B cell (primary cell): ENCODE measurements at places on chromosomes 7 and 10. TPM values are rescaled to one million over a fixed set of nuclear protein-coding genes. Genes with fewer than 3 reads are reported as not detected.

GRCh38 chr10:71323407-71323806 lies 4.3 kb downstream of the SLC29A3 start:
- H3K4me1 ChIP-seq: peaks cover 6% of the 10 kb centered on the region
- no peak overlapping the region for H3K4me3 ChIP-seq
- no peak for DNase-seq
- no peak overlapping the region for H3K27ac ChIP-seq
- no peaks in the 10 kb centered on the region for H3K27me3 ChIP-seq

DNA sequence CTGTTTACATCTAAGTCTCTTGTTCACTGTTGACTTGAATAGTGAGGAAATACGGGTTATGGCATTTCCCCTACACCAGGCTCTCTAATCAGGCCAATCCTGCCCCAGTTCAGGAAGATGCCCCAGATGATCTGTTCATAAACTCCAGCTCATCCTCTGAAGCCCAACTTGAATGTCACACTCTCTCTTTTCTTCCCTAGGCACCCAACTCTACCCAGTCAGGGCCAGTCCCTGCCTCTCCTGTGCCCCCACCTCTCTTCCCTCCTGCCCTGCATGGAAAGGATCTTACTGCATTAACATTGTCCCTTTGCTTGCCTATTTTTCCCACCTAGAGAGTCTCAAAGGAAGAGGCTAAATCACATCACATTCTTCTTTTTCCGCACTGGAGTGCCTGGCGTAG lies 10.6 kb upstream of the TRPV6 start:
- H3K4me1 ChIP-seq: no peaks in the 10 kb centered on the region
- no peaks in the 10 kb centered on the region for H3K36me3 ChIP-seq
- H3K4me3 ChIP-seq: no peak overlapping the region
- H3K27me3 ChIP-seq: no peaks in the 10 kb centered on the region
- H3K27ac ChIP-seq: no peak overlapping the region

- H3K27me3 ChIP-seq: no peaks in the 10 kb centered on the region
- DNase-seq: no peak
- H3K4me1 ChIP-seq: no peaks in the 10 kb centered on the region
- H3K4me3 ChIP-seq: no peak overlapping the region
- no peak overlapping the region for H3K27ac ChIP-seq
Measured at GRCh38 chr7:30511973-30512662, 7.5 kb upstream of the GGCT start.

- no peak for DNase-seq
- no peaks in the 10 kb centered on the region for H3K4me1 ChIP-seq
- H3K36me3 ChIP-seq: no peaks in the 10 kb centered on the region
- no peak overlapping the region for H3K27ac ChIP-seq
- no peak overlapping the region for H3K4me3 ChIP-seq
- H3K27me3 ChIP-seq: peaks cover 20% of the 10 kb centered on the region
Measured at GRCh38 chr10:125083576-125083920, 76.8 kb downstream of the CTBP2 start.

- H3K4me3 ChIP-seq: no peak overlapping the region
- H3K27me3 ChIP-seq: no peaks in the 10 kb centered on the region
- no peak overlapping the region for H3K27ac ChIP-seq
- no peaks in the 10 kb centered on the region for H3K36me3 ChIP-seq
- no peaks in the 10 kb centered on the region for H3K4me1 ChIP-seq
- no peak for DNase-seq
Measured at GRCh38 chr7:33444511-33444910, 315.1 kb downstream of the BBS9 start.

DNA sequence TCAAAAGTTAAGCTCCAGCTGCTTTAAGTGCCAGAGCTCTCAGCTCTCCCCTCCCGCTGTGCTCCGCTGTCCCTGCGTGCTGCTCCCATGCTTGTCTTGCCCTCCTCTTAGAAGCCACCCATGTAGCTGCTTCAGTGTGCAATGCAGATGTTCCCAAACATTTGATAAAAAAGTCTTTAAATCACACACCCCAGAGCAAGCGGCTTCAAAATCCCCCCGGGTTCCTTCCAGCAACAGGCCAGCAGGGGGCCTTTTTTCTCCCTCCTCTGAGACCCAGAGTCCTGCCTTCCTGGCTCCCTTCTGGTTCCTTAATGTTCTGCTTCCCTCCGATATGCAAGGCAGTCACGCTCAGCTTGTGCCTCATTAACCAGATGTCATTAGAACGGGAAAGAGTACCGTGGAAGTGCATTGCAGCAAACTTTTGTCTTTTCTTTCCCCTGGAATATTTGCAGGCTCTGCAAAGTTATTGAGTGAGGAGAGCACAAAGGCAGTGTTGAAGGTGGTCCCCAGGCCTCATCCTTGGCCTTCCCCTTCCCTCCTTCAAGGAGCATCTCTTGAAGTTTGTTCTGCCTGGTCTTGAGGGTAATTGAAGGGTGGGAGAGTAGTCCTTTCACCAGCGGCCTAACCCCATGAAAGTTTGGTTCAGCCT lies 25.5 kb downstream of the LDB3 start:
- no peaks in the 10 kb centered on the region for H3K27me3 ChIP-seq
- no peak overlapping the region for H3K4me3 ChIP-seq
- DNase-seq: peak; percentile 49
- no peaks in the 10 kb centered on the region for H3K36me3 ChIP-seq
- no peak overlapping the region for H3K27ac ChIP-seq

DNA sequence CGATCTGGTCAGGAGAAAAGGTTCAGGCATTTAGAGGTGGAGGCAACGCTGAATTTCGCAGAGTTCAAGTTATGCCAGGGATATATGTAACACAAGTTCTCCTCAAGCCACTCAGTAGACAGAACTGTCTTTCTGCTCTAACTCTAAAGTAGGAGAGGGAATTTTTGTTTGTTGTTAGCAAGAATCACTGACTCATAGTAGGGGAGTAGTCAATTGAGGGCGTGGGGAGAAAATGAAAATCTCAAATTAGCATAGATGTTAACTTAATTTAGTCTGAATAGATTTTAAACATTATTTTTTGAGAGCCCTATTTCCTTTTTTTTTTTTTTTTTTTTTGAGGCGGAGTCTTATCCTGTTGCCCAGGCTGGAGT lies 34.6 kb downstream of the PSMC2 start:
- peaks cover 4% of the 10 kb centered on the region for H3K27me3 ChIP-seq
- no peak overlapping the region for H3K4me3 ChIP-seq
- no peaks in the 10 kb centered on the region for H3K4me1 ChIP-seq

DNA sequence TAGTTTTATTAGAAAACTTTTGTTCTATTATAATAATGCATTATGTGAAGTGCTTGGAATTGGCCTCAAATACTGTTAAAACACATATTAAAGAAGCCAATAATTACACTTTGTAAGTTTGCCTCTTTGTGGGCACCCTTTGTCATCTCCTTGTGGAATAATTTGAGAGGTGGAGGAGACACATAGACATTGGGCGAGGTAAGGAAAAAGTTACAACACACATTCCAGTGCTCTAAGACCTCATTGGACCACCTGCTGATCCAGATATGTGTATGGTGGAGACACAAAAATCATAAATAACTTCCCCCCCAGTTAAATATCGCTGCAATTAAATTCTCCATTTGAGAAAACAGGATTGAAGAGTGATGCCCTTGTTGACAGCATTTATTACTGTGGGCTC lies 511.8 kb downstream of the GFRA1 start:
- H3K4me3 ChIP-seq: no peak overlapping the region
- DNase-seq: no peak
- H3K36me3 ChIP-seq: no peaks in the 10 kb centered on the region
- no peaks in the 10 kb centered on the region for H3K4me1 ChIP-seq

DNA sequence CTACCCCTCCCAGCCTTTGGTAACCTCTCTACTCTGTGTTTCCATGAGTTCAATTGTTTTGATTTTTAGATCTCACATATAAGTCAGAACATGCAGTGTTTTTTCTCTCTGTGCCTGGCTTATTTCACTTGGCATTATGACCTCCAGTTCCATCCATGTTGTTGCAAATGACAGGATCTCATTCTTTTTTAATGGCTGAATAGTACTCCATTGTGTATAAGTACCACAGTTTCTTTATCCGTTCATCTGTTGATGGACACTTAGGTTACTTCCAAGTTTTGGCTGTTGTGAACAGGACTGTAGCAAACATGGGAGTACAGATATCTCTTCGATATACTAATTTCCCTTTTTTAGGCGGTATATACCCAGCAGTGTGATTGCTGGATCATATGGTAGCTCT lies 141.6 kb downstream of the LRRC4 start:
- no peaks in the 10 kb centered on the region for H3K27me3 ChIP-seq
- no peak for DNase-seq
- no peak overlapping the region for H3K27ac ChIP-seq
- peaks cover 28% of the 10 kb centered on the region for H3K36me3 ChIP-seq
- H3K4me1 ChIP-seq: no peaks in the 10 kb centered on the region
- H3K4me3 ChIP-seq: no peak overlapping the region

DNA sequence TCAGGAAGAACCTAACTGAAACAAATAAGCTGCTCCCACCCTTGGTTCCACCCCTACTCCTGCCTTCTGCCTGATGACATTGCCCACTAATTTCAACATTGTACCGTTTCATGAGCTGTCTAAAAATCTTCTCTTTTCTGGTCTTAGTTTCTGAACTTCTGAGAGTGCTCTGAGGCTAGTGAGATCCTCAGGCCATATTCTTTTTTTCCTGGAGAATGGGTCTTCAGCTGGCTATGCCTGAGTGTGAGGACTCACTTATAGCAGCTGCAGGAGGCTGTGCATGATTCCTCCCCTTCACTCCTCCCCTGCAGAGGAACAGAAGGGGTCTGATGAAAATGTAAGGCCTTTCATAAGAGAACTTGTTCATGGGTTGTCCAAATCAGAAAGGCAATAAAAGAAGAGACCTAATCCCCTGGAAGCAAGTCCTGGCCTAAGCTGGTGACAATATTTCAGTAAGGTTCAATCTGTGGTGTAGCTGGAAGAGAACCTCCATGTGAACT lies 11.1 kb downstream of the HOXA4 start:
- H3K27ac ChIP-seq: no peak overlapping the region
- no peaks in the 10 kb centered on the region for H3K4me1 ChIP-seq
- no peak overlapping the region for H3K4me3 ChIP-seq
- H3K36me3 ChIP-seq: no peaks in the 10 kb centered on the region
- H3K27me3 ChIP-seq: no peaks in the 10 kb centered on the region

DNA sequence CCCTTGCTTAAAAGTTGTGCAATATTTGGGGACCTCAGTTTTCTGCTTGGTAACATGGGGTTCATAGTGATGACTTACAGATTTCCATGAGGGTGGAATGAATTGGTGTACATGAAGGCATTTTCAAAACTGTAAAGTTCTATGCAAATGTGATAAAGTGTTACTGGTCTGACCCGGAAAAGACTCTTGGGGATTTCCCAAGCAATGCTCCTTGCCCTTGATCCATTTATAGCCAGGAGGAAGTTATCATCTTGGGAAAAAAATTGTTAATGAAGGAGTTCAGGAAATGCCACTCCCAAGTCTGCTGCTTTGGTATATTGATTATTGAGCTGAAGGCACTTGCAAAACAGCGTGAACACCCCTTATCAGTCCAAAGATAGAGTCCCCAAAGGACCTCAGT lies 96.3 kb upstream of the ZPBP start:
- no peak overlapping the region for H3K27ac ChIP-seq
- no peak overlapping the region for H3K4me3 ChIP-seq
- H3K27me3 ChIP-seq: no peaks in the 10 kb centered on the region
- H3K36me3 ChIP-seq: no peaks in the 10 kb centered on the region

- H3K27ac ChIP-seq: no peak overlapping the region
- no peaks in the 10 kb centered on the region for H3K27me3 ChIP-seq
- H3K4me1 ChIP-seq: no peaks in the 10 kb centered on the region
- DNase-seq: no peak
Measured at GRCh38 chr10:113557424-113557862, 4.6 kb downstream of the HABP2 start.

DNA sequence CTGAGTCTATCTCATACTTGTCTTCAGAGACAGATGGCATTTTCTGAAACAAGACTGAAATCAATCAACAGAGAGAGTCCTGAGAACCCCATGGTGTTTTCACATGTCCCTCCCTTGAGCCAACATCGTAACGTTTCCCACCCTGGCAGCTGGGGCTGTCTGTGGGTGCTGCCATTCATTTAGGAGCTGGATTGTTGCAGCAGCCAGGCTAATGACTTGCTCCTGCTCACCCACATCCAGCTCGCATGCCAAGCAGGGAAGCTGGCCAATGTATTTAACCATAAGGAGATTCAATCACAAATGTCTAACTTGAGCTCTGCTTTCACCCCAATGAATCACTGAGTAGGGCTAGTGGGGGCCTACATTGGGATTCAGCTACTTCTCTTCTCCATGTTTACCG lies 146.1 kb downstream of the ADRA2A start:
- no peaks in the 10 kb centered on the region for H3K4me1 ChIP-seq
- no peaks in the 10 kb centered on the region for H3K36me3 ChIP-seq
- no peak for DNase-seq
- no peaks in the 10 kb centered on the region for H3K27me3 ChIP-seq
- H3K27ac ChIP-seq: no peak overlapping the region

DNA sequence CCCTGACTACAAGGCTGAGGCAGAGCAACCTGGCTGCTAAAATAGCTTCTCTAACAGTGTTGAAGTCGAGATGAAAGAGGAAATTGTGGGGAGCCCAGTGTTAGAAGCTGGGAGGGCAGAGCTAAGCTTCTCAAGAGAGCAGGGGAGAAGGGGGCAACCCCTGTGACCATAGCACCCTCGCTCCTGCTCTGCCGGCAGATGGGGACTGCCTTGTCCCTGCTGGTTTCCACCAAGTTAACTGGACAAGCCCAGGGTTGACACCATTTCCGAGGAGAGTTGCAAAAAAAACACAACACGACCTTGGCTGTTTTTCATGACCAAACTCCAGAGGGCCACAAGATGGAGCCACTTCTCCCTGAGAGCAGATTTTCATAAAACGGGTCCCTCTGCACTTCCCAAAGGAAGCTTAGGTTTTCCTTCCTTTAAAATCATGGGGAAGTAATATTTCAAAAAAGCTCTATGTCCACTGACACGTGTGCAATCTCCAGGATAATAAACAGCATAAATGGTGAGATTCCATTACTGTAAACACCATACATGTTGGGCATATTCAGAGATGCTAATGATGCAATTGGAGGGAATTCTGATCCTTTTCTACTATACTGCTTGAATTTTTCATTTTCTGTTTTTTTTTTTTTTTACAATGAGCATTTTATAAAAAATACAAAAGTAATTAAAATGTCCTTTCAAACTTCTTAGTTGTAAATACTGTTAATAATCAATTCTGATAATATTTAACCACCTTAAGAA lies 140.4 kb downstream of the PIP4K2A start:
- no peak overlapping the region for H3K27ac ChIP-seq
- H3K36me3 ChIP-seq: peaks cover 67% of the 10 kb centered on the region
- peaks cover 5% of the 10 kb centered on the region for H3K4me1 ChIP-seq
- no peaks in the 10 kb centered on the region for H3K27me3 ChIP-seq
- H3K4me3 ChIP-seq: no peak overlapping the region

Gene GHRHR
- not detected in 2 replicates for total RNA-seq

Gene KCP
- total RNA-seq: 3.8 and 3.9 TPM in 2 replicates

Gene CDK6
- total RNA-seq: 14.5 and 14.6 TPM in 2 replicates

Gene HABP2
- total RNA-seq: 0.10 TPM in 1 of 2 replicates, not detected in the other

Gene GOLGA7B
- total RNA-seq: not detected in 2 replicates

Gene CAV2
- not detected in 2 replicates for total RNA-seq

Gene DRGX
- not detected in 2 replicates for total RNA-seq
